ENCODE measurements at places on chromosomes 12 and 14. TPM values are rescaled to one million over a fixed set of nuclear protein-coding genes. Genes with fewer than 3 reads are reported as not detected.
A peak's percentile ranks its signal among the peaks of the same experiment; 100 is the strongest.

TAS2R50 gene
- total RNA-seq = 0.75 TPM

LALBA gene
- not detected for total RNA-seq

RTL1 gene
- not detected for total RNA-seq

CSRP2 gene
- 68.5 TPM for total RNA-seq

EEA1 gene
- 13.7 TPM for total RNA-seq

FERMT2 gene
- 89.6 TPM for total RNA-seq

COQ6 gene
- 38.5 TPM for total RNA-seq

PRICKLE1 gene
- total RNA-seq = 1.1 TPM

SLC17A8 gene
- not detected for total RNA-seq

GRCh38 chr14:81889529-81889928, 355.9 kb upstream of the SEL1L start:
- DNase-seq = no peak

GRCh38 chr12:28780096-28780495, 369.0 kb upstream of the FAR2 start:
- DNase-seq = peak; percentile 49

DNA sequence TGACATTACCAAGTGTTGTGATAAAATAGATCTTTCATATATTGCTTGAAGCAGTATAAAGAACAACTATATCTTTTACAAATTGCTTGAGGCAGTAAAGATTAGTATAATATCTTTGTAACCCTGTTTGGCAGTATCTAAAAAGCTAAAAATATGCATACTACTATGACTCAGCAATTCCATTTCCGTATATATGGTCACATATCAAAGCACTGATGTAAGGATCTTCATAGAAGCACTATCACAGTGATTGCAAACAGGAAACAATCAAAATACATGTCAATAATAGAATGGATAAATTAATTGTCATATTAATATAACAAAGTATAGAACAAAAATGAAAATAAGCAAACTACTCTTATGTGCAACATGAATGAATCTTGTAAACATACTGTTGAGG, 158.4 kb upstream of the IGF1 start:
- no peak for DNase-seq

DNA sequence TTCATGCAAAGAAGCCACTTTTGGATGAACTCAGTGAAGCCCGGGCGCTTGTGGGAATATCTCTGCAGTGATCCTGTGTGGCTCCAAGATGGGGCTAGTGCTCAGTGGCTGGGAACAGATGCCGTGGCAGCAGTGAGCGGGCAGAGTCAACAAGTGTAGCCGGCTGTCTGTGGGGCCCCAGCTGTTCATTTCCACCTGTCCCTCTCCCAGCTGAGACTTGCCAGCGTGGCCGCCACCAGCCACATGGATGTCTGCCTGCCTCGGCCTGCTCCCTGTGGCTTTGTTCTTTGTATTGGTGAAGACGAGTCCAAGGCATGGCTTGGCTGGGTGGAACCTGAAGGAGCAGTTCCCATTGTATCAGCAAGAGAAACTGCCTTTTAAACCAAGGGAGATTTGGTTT, 77.3 kb downstream of the NOS1 start:
- DNase-seq = no peak

DNA sequence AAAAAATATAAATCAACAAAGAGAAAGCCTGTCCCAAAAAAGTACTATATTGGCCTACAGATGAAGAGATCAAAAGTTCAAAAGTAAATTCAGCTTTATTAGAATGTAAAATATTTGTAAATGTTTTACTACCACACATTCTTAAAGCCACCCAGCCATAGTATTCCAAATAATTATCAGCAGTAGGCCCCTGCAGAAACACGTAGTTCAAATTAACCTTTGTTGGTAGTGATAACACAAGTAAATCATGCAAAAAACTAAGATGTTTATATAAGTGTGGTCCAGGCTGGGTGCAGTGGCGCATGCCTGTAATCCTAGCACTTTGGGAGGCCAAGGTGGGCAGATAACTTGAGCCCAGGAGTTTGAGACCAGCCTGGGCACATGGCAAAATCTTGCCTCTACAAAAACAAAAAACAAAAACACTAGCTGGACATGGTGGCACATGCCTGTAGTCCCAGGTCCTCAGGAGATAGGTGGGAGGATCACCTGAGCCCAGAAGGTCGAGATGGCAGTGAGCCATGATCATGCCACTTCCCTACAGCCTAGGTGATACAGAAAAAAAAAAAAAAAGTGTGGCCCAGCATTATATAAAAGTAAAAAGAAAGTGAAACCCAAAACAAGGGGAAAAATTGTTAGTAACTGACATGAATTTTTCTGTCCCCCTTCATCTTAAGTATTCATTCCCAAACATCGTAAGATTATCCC, 17.9 kb downstream of the SPTLC2 start:
- DNase-seq = no peak

GRCh38 chr12:946212-946611, 3.3 kb downstream of the RAD52 start:
- DNase-seq = peak; percentile 23

DNA sequence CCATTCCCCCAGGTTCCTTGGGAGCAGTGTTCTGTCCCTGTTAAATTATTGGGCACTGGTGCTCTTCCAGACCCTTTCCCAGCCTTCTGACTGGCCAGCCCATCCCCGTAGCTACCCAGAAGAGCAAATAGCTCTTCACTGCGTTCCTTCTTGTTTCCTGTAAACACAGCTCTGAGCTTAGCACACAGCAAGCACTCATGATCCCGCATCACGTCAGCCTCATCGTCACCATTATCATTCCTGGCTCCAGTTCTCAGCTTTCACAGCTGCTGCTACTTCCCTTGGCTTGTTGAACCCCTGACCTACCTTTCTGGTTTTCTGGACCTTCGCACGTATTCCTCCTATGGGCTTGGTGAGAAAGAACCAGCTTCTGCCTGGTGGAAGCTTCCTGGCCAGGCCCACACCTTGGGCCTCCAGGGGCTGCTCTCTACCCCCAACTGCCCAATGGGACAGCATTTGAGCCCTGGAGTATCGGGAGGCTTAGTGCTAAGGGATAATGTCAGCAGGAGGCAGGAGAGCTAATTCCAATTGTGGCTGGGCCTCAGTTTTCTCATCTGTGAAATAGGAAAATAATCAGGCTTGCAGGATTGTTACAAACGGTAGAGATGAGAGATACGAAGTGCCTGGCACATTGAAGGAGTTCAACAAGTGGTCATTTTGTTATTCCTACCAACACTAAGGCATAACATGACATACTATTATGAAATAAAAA, 22.6 kb upstream of the PAPOLA start:
- DNase-seq = no peak

- no peak for DNase-seq
Measured at GRCh38 chr12:104643093-104643818, 186.5 kb downstream of the CHST11 start.

GRCh38 chr12:106760184-106760531, 14.3 kb upstream of the RIC8B start:
- DNase-seq = no peak

- peak; percentile 41 for DNase-seq
Measured at GRCh38 chr12:104793285-104793684, 164.8 kb downstream of the SLC41A2 start.

- DNase-seq = no peak
Measured at GRCh38 chr14:77869340-77869739, 69.4 kb downstream of the ADCK1 start.

- no peak for DNase-seq
Measured at GRCh38 chr12:65903691-65904383, 79.6 kb downstream of the HMGA2 start.

DNA sequence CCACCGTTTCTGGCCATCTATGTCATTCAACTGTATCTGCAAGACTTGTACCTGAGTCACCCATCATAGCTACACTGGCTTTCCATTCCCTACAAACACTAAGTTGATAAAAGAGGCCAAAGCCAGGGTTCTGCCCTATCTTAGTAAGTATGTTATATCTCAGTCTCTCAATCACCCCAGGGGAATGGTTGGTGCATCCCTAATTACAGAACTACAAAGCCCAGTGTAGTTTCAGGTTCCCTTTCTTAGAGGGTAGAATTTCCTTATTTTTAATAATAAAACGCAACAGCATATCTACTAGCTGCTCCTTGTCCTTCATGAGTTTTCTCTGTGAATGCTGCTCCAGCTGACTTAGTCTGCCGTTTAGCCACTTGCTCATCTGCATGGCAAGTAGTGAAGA, 57.6 kb downstream of the ST8SIA1 start:
- no peak for DNase-seq

DNA sequence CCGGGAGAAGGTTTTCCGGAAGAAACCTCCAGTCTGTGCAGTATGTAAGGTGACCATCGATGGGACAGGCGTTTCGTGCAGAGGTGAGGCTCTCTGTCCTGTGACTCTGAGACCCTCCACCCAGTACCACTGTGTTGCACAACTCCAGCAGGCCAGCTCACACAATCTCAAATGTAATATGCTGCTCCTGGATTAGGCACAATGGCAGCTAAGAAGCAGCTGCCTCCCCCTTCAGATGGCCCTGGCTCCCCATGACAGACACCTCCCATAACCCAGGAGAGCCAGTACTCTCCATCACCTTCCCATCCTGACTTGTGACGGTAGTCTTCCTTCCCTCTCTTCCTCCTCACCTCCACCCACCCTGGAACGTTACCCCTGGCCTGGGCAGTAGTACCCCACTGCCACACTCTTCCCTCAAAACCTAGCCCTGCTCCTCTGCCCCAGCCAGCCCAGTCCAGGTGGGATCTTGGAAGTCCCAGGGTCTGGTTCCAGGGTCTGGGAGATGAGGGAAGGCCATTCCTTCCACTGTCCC, 2.1 kb downstream of the TNS2 start:
- DNase-seq = no peak

- DNase-seq = no peak
Measured at GRCh38 chr12:89475203-89475990, 49.2 kb downstream of the GALNT4 start.

- DNase-seq = peak; percentile 41
Measured at GRCh38 chr12:114812858-114813761, 129.1 kb upstream of the TBX3 start.

DNA sequence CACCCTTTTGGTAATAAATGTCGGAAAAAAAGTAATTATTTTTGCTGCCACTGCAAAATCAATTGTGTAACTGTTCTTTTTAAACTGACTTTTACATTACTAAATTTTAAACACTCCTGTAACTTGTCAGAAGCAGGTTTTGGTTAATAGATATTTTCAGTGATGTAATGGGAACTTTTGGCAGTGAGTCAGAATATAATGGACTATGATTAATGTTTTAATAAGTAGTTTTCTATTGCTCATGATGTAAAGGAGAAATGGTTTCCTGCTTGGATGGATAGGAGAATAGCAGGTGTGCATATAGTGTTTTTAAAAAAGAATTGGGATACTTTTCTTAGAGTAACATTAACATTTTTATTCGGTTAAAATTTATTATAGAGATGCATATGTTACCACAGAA, 58.8 kb downstream of the TRMT5 start:
- peak; percentile 34 for DNase-seq

- DNase-seq = no peak
Measured at GRCh38 chr12:759628-760027, 7.2 kb downstream of the WNK1 start.

GRCh38 chr12:109222496-109222895, 86.6 kb downstream of the FOXN4 start:
- no peak for DNase-seq

- DNase-seq = no peak
Measured at GRCh38 chr12:5439371-5439771, 7.5 kb downstream of the NTF3 start.

- no peak for DNase-seq
Measured at GRCh38 chr12:58139894-58140293, 198.5 kb downstream of the ATP23 start.

- peak; percentile 45 for DNase-seq
Measured at GRCh38 chr14:35534873-35535482, 1.0 kb downstream of the INSM2 start.

GRCh38 chr12:119592232-119592631, 1.3 kb upstream of the TMEM233 start:
- DNase-seq = peak; percentile 72

DNA sequence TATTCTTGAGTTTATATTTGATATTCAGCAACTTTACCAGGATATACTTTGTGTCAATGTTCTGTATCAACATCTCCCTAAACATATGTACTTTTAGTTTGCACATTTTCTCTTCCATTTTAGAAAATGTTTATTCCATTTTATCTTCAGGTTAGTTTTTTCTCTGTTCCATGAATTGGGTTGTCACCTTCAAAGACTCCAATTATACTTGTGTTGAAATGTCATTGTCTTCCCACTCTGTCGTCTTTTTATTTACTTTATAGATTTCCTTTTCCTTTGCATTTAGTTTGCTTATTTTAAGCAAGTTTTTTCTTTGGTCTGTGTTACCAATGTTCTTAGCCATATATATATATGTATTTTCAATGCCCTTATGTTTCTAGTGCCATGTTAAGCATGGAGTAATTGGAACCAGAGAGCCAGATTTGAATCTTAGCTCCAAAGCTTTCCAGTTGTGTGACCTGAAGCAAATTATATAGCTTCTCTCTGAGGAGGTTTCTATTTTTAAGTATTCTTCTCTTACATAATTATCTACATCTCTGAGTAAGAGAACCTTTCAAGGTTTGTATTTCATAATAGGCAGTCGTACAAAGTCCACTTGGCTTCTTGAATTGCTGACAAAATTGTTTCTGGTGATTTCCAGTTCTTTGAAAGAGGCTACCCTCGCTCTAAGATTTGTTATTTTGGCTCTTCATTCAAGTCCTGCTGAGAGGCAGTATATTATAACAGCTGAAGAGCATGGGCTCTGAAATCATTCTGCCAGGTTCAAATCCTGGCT, 85.8 kb upstream of the DYRK2 start:
- DNase-seq = no peak

DNA sequence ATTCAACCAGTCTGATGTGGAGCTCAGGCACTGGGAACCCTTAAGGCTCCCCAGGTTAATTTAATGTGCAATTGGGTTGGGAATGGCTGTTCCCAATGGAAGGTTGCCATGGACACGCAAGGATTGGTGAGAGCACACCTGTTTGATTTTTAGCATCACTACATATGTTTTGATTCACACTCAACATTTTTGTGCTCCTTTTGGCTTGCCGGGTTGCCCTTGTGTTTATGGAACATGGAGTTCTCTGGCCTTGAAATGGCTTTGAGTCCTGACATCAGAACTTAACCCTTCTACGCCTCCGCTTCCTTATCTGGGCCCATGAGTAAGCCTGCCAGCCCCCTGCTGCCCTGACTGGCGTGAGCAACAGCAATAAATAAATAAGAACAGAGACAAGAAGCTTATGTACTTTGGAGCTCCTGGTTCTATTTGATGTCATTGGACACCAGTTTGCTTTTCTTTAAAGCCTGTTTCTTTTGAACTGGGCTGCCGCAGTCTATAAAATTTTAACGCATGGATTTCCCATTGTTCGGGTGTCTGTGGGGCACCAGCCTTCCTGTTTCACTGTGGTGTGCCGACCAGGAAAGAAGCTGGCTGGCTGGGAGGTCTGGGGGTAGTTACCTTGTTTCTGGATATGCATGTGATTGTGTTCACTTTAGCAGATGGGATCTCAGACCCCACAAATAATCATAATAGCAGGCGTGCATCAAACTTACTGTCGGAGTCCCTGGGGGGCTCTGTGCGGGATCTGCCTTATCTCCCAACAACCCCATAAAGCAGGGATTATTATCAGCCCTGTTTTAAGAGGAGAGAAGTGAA, 27.8 kb downstream of the TBX3 start:
- DNase-seq = peak; percentile 88
